Thymus (tissue), 14 donors: ENCODE measurements at places on chromosomes 3 and 15. TPM values are rescaled to one million over a fixed set of nuclear protein-coding genes. Genes with fewer than 3 reads are reported as not detected.

DNA sequence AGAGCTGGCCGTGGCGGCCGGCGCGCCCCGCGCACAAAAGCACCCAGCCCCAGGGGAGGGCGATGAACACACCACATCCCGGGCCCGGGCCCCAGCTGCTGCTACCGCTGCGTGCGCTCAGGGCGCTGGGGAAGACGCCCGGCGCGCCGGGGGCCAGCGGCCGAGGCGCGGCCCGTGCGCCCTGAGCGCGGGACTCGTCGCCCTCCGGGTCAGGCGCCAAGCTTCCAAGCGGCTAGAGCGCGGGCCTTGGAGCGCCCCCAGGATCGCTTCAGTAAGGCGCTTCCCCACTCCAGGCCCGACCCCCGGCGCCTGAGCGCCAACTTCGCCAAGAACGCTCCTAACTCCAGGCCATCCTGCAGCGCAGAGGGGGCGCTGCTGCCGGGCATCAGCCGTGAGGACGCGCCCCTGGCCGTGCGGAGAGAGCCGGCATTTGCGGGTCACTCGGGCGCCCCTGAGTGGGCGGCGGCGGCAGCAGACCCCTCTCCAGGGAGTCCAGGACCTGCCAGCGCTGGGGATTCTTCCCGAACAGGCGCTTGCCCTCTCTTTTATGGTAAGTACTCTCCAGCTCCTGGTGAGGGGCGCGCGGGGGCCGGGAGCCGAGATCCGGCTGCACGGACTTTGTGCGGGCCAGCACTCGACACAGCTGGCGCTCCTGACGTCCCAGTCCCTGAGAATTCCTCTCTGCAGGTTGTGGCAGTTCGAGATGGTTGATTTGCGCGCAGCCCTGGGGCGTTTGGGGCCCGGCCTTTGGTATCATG lies 475 bp downstream of the SPSB4 start:
- DNase-seq, result no peak

Gene SUCNR1
- 1.1 TPM for total RNA-seq

Gene TMEM158
- total RNA-seq, result 0.66 TPM

Gene FSTL1
- 53.5 TPM for total RNA-seq

- DNase-seq, result no peak
These were observed 69.5 kb upstream of the KCNAB1 start for GRCh38 chr3:156050918-156051317.

- DNase-seq, result no peak
These were observed 29.0 kb downstream of the IL17RD start for GRCh38 chr3:57135964-57136719.

DNA sequence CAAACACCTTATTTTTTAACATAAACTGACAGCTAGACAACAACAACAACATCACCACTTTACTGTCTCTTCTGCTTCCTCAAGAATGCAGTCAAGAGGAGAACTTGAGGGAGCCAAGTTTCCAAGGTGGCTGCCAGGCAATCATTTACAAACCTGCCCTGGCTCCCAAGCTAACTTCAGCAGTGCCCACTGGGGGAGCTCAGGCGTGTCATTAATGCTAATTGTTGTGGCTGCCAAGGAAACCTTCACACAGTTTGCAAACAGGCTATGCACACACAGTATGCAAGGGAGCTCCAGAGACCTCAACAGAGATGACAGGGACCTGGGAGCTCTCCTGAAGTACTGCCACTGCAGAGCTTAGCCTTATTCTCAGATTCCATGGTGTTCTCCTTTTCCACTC lies 2.1 kb downstream of the DZIP1L start:
- no peak for DNase-seq

DNA sequence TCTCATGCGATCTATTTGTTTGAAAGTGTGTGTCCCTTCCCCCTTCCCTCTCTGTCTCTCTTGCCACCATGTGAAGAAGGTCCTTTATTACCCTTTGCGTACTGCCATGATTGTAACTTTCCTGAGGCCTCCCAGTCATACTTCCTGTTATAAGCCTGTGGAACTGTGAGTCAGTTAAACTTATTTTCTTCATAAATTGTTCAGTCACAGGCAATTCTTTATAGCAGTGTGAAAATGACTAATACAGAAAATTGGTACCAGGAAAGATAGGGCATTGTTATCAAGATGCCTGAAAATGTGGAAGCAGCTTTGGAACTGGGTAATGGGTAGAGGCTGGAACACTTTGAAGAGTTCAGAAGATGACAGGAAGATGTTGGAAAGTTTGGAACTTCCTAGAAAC lies 743.7 kb upstream of the NECTIN3 start:
- DNase-seq, result no peak

DNA sequence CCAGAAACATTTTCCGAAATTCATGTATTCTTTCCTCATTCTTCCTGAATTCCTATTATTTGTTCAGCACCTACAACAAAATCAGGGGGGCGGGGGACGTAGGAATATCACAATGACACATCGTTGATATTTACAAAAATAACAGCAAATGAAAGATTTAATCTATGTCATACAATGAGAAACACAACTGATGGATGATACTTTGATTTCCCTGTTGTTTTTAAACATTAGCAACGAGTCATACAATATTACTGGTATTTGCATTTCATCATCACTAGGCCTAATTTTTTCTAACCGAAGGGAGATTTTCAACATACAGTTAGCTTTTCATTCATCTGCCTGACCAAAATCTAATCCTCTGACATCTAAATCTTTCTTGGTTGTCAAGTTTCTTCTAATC lies 45.3 kb upstream of the INO80 start:
- DNase-seq, result no peak

DNA sequence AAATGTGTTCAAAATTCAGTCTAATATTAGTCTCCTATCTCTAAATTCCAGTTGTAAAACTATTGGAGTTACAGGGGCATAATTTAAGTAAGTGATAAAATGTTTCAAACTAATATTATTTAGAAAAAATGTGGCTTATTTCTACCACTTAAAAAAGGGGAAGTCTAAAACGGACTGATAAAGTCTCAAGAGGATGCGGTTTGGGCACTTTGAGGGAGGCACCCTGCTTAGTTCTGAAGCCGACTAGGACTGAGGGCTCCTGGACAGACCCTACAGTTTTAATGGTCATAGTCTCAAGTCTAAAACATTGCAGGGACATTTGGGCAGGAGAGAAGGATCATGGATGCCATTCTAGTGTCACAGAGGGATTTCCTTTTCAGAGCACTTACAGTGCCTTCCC lies 566.3 kb downstream of the NR2F2 start:
- no peak for DNase-seq

Gene SCG3
- total RNA-seq, result 0.19 TPM

DNA sequence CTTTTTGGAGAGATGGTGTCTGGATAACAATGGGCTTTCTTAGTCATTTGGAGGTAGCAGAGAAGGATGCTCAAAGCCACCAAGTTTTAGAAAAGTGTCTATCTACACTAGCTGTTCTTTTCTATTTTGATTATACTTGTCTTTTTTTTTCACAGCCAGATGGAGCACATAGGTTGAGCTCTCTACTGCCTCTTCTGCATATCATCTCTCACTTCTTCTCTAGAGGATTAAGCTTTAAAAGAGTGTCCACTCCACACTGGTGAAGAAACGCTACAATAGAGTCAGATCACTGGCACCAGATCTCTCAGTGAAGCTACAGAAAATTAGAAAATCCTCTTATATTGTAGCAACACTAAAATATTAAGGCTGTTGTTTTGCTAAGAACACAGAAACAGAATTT lies 145.3 kb upstream of the MBNL1 start:
- no peak for DNase-seq

Gene SERPINI1
- total RNA-seq, result 8.5 TPM

- DNase-seq, result no peak
These were observed 123.8 kb downstream of the ISL2 start for GRCh38 chr15:76460347-76460746.

Gene ZNF639
- total RNA-seq, result 31.9 TPM

Gene PLSCR5
- not detected for total RNA-seq

DNA sequence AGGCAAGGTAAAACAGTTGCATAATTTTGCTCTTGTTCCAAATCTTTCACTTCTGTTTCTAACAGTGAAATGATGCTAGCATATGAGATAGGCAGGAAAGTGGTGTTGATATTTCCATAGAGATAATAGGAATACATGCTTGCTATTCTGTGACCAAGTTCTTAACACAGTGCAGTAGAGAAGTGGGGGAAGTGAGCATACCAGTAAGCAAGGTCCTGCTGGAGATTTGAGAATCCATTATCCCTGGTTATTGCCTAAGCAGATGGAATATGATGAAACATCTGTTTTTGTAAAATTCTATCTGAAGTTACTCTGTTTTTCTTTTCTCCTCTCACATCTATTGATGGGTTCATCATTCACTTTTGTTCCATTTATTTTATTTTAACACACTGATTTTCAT lies 28.7 kb downstream of the USP8 start:
- DNase-seq, result no peak

Gene IL16
- total RNA-seq, result 71.6 TPM

Gene CCR4
- total RNA-seq, result 32.8 TPM

GRCh38 chr3:113673593-113673992 lies 22.8 kb downstream of the USF3 start:
- no peak for DNase-seq

GRCh38 chr15:82640672-82641071 lies 6.5 kb downstream of the CPEB1 start:
- no peak for DNase-seq

Gene CASR
- total RNA-seq, result 0.09 TPM
